Vagina (tissue), 2 donors: ENCODE measurements at places on chromosomes 1 and 21.

GRCh38 chr21:31862078-31862477 lies 10.7 kb upstream of the HUNK start:
- no peak for DNase-seq

GRCh38 chr21:25563361-25564116 lies 43.7 kb downstream of the MRPL39 start:
- no peak for DNase-seq

- no peak for DNase-seq
Measured at GRCh38 chr1:53048960-53049573, 12.9 kb upstream of the PODN start.

- no peak for DNase-seq
Measured at GRCh38 chr1:205283270-205284147, 38.0 kb downstream of the NUAK2 start.

DNA sequence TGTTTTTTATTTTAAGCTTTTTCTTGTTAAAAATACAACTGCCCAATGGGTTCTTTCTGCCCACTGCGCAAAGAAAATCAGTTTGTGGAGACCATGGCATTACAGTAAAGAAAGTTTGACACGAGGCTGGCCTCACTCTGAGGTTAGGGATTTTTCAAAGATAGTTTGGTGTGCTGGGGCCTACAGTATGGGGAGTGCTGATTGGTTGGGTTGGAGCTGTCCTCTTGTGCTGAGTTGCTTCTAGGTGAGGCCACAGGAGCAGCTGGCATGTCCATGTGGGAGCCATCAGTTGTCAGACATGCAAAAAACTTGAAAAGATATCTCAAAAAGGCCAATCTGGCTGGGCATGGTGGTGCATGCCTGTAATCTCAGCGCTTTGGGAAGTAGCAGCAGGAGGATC lies 14.0 kb downstream of the OSBPL9 start:
- no peak for DNase-seq

- peak; percentile 67 for DNase-seq
Measured at GRCh38 chr1:30368651-30369240, 354.6 kb downstream of the MATN1 start.

DNA sequence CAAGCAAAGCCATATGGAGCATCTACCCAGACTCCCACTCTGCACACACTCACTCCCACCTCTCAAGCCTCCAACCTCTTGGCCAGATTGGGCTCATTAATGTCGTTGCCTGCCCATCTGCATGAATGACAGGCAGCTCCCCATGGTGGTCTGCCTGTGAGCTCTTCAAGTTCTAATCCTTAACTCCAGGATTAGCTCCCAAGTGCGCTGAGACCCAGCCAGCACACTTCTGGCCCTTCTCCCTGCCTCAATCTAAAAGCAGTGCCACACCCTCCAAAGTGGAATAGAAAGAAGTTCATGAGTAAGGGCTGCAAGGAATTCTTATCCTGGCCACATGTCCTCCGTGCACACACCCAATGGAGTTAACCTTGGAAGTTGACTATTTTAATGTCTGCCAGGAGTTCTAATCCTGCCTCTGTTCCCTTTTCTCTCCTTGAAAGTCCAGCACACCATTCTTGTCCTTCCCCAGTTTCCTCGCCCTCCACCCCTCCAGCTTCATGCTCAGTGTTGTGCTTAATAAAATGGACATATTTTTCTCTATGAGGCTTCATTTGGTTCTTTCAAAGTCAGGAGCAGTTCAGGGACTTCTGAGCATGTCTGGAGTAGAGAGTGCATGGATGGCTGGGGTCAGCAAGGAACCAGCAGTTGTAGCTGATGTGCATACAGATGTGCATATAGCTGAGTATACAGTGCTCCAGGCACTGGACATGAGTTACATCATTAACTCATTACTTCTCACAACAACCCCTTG lies 30.1 kb downstream of the CAMK1G start:
- DNase-seq = no peak

DNA sequence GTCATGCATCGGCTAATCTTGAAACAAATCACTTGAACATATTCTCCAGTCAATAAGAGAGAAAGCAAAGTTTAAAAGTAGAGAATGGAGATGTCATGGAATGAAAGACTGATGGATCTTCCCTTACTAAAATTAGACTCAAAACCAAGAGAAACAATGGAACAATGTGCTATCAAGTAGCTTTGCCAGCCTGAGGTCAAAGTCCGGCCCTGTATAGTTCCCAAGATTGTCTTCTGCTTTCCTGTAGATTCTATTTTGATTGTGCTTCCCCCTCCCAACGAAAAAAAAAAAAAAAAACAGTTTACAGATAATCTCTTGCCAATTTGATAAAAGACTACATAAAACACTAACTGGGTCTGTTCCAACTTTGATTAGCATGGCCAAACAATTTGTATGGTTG lies 40.8 kb upstream of the KIRREL1 start:
- DNase-seq = no peak

DNA sequence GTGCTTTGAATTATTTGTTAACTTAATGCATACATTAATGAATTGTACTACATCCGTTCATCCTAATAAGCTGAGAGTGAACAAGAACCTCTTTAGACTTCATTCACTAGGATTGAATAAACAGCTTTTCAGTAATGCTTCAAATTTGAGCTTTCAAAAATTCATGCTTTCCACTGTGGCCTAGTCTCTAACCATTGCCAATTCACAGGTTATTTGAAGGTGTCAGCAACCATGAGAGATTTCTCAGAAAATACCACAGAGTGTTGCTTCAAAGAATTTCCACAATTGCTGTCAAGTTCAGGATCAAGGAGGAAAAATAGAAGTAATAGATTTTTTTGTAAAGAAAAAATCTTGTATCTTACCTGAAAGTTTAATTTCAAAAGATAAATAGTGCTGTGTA lies 72.7 kb downstream of the AK5 start:
- DNase-seq = no peak

GRCh38 chr1:164311377-164311776 lies 247.6 kb upstream of the PBX1 start:
- no peak for DNase-seq

GRCh38 chr1:6882414-6882813 lies 97.2 kb downstream of the CAMTA1 start:
- no peak for DNase-seq

- DNase-seq = no peak
Measured at GRCh38 chr1:66368261-66368660, 165.7 kb upstream of the SGIP1 start.

GRCh38 chr1:81813691-81814090 lies 13.0 kb downstream of the ADGRL2 start:
- DNase-seq = no peak

- DNase-seq = no peak
Measured at GRCh38 chr21:41973861-41974751, 20.3 kb upstream of the C2CD2 start.

GRCh38 chr21:34857874-34858273 lies 189.1 kb downstream of the CLIC6 start:
- peak; percentile 31 for DNase-seq

DNA sequence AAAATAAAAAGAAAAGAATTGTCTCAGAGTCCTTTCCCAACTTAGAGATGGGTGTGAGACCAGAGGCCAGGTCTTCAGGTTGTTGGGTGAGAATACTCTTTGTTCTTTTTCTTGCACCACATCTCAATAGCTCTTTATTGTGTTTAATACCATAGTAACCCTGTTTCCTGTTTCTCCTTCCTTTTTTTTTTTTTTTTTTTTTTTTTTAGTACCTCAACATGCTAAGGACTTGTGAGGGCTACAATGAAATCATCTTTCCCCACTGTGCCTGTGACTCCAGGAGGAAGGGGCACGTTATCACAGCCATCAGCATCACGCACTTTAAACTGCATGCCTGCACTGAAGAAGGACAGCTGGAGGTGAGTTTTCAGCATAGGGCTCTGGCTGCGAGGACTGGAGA lies 24.4 kb downstream of the CELF3 start:
- DNase-seq = no peak

GRCh38 chr1:5748286-5749225 lies 243.7 kb downstream of the NPHP4 start:
- no peak for DNase-seq

- DNase-seq = no peak
Measured at GRCh38 chr21:15014221-15014620, 50.6 kb downstream of the NRIP1 start.

DNA sequence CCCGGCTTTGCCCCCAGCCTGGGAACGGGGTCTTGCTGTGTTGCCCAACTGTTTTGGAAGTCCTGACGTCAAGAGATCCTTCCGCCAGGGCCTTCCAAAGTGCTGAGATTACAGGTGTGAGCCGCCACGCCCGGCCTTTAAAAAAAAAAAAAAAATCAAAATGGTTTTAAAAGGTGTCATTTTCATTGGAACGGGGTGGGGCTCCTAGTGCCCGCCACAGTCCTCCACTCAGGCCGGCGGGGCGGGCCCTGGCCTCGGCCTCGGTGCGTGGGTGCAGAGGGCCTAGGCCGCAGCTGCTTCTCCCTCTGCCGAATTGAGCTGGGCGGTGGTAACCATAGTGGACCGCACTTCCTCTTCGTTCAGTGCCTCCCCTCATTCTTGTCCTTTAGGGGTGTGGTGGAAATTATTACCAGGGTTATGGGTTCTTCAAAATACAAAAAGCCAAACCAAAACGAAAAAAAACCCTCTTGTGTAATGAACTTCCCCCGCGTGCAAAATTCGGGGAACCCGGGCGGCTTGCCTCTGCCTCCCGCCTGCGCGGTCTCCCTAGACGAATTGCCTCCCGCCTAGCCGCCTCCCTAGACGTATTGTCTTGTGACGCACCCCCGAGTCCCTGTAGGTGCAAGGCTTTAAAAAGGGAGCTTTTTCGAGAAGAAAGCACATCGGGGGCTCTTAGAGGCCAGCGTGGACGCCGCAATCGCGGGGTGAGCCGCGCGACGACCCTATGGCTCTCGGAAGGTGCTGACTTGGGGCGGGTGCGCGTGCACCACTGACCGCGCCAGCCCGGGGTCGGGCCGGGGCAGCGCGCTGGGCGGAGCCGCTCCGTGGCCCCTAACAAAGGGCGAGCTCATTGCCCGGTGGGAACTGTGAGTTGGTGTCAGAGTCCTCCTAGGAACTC lies 10.5 kb upstream of the SPEN start:
- peak; percentile 89 for DNase-seq

DNA sequence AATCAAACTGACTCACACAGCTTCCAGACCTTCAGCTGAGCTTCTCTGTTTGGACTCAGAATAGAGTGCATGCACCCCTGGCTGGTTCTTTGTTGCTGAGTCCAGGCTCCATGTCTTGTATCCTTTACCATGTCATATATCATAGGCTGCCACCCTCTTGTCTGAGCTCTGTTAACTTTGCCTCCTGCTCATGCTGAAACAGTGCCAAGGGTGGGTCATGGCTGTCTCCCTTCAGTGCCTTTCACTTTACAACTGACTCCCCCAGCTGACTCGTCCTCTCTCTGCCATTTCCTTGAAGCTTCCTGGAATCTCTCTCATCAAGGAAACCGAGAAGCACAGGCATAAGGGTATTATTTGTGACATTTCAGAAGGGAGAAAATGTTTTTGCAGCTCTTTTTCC lies 885.3 kb downstream of the TTLL7 start:
- no peak for DNase-seq

- no peak for DNase-seq
Measured at GRCh38 chr1:117436513-117436912, 69.3 kb downstream of the MAN1A2 start.

- no peak for DNase-seq
Measured at GRCh38 chr1:145926686-145927062, 610 bp downstream of the RBM8A start.

DNA sequence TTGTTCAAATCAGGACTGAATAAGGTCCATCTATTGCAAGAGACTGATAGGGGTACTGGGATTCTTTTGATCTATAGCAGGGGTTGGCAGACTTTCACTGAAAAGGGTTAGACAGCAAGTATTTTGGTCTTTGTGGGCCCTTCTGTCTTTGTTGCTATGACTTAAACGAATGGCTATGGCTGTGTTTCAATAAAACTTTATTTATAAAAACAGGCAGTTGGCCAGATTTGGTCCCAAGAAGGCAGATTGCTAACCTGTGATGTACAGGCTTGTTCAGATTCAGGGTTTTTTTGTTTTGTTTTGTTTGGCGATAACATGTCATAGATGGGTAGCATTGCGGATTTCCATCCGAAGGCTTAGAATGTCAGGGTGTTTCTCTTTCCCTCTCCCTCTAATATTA lies 3.9 kb upstream of the BACE2 start:
- no peak for DNase-seq

DNA sequence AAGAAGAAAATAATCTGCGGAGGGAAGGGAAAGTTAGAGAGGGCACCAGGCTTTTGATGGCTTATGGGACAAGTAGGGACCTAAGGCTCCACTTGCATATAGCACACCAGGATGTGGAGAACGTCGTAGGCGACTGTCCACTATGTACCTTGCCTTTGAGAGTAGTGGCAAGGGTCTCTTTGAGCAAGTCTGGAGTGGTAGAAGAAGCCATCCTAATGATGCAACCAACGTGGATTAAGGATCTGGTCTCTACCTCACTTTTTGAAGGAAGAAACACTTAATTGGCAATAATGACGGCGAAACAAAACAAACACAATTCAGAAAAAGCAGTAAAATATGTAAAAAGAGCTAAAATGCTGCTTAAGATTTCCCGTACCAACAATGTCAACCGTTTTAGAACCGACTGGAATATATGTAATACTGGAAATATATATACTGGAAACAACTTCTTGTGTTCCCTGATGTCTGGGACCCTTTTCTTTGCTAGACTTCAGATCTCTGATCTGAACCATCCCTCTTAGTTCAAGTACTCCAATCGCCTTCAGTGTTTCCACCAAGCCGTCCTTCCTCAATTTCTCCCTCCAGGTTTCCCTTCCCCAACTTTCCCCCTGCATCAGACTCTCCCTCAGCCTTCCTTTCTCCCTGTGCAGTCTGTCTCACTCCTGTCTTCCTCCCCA lies 821 bp upstream of the KHDRBS1 start:
- DNase-seq = no peak

DNA sequence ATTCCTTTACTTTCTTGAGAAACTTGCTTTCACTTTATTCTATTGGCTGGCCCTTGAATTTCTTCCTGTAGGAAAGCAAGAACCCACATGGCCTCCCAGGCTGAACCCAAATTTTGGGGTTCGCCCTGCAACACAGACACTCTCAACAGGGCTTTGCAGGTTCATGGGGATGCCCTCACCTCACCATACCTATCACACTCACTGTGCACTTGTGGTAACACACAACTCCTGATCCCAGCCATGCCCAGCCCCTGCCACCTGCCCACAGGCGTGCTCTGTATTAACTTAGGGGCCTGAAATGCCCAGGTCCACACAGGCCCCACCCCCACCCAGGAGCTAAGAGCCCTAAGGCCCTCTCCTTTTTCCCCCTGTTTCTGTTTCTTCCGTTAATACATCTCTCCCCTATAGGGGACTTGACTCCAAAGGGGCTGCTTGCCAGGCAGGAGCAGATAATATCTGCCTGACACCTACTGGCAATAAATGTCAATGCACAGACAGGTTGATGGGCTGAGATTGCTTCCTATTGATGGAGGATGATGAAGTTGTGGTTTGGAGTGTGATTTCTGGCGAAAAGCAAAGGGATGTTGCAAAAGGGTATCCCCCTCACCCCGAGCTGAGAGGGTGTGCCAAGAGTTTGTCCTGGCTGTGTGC lies 171.5 kb downstream of the AJAP1 start:
- DNase-seq = no peak

DNA sequence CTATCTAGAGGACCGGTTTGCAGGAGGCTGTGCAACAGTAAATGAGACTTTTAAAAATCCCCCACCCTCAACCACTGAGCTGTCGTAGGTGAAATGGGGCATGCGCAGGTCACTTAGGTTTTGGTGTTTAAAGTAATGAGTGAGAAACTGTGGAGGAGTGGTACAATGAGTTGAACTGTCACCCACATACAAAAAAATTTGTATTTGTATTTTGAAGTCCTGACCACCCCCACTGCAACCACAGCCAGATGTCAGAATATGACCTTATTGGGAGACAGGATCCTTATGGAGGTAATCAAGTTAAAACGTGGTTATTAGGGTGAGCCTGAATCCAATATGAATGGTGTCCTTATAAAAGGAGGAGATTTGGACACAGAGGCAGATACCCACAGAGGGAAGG lies 1.6 kb upstream of the IRF6 start:
- DNase-seq = peak; percentile 27
